NCI-H460 (cell line): ENCODE measurements at places on chromosomes 2 and 18.

GRCh38 chr2:220687231-220687843 lies 884.8 kb downstream of the EPHA4 start:
- peak; percentile 50 for DNase-seq

DNA sequence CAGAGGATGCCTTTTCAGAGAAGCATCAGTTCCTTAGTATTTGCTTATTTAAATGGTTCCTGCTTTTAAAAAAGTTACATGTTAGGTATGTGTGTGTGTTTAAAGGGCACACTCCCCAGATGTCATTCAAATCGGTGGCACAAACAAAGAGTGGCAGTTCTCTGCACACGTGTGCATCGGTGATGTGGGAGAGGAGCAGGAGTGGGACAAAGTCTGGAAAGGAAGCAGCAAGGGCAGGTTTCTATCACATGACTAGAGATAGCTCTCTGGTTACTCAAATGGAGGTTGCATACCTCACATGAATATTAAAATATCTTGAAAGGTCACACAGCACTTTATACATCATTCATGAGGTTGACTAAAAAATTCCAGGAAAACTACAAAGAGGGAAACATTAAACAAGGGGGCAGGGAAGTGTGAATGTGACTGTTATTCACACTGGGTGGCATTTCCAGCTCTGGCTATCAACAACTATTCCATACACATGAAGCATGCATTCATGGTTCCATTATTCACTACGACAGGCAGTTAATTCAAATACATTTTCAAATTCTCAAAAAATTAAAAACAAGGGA lies 64.7 kb downstream of the SEPTIN10 start:
- DNase-seq: no peak

DNA sequence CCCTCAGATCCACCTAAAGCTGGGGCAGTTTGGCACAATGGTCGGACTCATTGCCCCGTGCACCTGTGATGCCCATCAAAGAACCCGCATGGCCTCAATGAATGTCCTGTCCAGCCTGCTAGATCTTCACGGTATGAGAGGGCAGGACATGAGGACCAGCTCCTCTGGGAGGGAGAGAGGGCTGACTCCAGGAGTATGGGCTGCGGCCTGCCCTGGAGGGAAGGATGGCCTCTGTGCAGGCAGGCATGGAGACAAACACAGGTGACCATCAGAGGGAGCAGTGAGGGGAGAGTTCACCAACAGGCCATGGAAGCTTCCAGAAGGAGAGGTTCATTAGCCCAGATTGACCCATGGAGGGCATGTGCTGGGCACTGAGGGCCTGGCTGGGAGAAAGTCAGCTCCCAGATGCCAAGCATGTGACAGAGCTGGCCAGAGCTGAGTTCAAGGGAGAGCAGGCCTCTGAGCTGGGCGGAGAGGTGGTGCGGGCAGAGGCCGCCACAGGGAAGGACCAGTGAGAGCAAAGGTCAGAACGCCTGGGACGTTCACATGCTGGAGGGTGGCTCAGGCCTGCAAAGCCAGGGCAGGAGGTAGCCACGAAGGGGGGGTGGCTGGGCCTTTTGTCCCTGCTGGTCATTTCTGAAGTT lies 36.2 kb downstream of the HJURP start:
- DNase-seq: no peak

DNA sequence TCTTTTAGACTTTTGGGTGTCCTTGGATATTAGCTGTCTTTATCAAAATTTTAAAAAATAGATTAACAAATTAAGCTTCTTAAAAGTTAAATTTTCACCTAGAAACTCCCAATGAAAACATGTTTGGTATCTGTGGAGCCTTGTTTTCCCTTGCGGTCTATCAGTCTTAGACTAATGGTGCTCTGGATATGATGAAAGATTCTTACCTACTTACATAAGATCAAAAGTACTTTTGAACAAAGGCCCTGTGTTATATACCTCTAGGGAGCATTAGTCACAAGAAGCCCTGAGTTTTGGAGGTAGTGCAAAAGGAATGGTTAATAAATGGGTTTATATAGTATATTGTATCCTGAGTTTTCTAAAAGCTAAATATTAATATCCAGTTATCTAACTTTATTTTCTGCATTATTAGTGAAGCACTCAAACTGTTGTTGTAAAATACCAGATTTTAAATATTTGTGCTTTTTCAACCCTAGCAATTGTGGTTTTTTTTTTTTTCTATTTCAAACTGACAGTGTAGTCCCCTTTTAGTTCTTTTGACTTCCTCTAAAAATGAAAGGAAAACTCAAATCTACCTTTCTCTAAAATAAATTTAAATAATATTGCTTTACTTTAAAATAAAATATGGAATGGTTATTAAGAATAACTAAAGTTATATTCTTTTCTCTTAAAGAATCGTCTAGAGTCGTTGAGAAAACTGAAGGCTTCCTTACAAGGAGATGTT lies 18.1 kb downstream of the NDC80 start:
- DNase-seq: no peak

GRCh38 chr2:226802573-226802972 lies 3.0 kb upstream of the IRS1 start:
- peak; percentile 84 for DNase-seq

- DNase-seq: no peak
These were observed 103.6 kb downstream of the CDK15 start for GRCh38 chr2:201909961-201910361.

GRCh38 chr2:110875384-110875725 lies 143.0 kb downstream of the ACOXL start:
- DNase-seq: no peak

- DNase-seq: no peak
These were observed 48.4 kb upstream of the CPO start for GRCh38 chr2:206890926-206891325.

DNA sequence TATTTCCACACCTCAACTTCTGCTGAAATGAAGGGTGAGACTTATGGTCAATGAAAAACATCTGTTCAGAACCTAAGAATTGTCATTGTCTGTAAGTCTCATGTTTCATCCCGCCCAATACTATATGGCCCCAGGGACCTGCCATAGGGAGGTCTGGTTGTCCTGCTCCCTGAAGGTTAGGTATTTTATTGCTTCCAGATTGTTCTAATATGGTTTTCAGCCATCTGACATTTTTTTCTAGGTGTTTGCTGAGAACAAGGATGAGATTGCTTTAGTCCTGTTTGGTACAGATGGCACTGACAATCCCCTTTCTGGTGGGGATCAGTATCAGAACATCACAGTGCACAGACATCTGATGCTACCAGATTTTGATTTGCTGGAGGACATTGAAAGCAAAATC lies 7.3 kb downstream of the XRCC5 start:
- no peak for DNase-seq
